Retinal pigment epithelial cell (primary cell): ENCODE measurements at places on chromosomes 3 and 15.
A peak's percentile ranks its signal among the peaks of the same experiment; 100 is the strongest.

DNA sequence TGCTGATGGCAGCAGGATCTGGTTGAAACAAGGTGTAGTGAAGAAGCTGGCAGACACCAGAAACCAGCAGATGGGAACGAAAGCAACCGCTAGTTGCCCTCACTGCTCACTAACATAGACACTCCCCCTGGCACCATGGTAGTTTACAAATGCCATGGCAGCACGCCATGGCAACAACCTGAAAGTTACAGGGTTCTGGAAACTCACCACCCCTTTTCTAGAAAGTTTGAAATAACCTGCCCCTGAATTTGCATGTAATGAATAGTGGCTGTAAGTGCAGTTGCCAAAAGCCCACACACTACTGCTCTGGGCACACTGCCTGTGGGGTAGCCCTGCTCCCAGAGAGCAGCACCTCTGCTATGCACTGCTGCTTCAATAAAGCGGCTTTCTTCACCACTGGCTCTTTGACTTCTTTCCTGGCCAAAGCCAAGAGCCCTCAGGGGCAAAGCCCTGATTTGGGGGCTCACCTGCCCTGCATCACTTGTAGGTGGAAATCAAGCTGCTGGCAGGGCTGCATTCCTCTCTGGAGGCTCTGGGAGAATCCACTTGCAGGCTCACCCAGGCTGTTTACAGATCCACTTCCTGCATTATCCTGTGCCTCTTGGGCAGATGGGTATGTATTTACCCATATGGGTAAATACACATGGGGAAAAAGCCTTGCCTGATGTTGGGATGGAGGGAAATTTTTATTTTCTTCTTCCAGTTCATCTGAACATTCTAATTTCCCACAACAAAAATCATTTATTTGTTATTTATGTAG lies 2.0 kb upstream of the GP9 start:
- DNase-seq = no peak

DNA sequence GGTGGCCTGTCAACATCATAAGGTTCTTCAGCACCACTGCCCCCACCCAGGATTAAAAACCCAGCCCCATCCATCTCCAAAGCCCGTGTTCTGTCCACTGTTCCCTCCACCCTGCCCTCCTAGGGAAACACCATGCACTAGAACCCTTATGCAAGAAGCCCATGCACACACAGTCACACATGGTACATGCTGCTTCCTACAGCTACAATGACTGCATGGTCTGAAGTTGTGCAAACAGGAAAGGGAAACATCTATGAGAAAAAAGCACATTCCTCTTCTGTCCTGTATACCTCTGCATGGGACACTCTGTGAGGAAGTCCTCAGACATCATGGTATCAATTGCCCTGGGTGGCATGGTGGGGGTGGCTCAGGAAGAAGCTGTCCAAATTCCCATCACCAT lies 108.6 kb upstream of the MRPS22 start:
- DNase-seq = no peak

DNA sequence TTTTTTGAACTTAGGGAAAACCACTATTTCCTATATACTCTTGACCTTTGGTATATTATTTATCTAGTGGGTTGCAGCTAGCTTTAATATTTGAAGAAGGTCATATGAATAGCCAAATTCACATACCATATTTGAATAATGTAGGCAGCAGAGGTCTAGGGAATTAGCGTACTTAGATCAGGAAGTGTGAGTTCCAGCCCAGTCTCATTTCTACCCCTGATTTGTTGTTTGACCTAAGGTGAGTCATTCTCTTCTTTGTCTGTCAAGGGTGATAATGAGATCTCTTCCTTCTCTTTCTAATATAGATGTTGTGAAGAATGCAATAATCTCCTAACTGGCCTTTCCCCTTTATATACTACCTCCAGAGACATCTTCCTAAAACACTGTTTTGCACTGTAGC lies 36.6 kb upstream of the ZPLD1 start:
- no peak for DNase-seq

- DNase-seq = peak; percentile 27
These were observed 45.4 kb downstream of the SSR3 start for GRCh38 chr3:156509189-156510174.

GRCh38 chr15:80121546-80121945 lies 31.3 kb upstream of the FAH start:
- no peak for DNase-seq

DNA sequence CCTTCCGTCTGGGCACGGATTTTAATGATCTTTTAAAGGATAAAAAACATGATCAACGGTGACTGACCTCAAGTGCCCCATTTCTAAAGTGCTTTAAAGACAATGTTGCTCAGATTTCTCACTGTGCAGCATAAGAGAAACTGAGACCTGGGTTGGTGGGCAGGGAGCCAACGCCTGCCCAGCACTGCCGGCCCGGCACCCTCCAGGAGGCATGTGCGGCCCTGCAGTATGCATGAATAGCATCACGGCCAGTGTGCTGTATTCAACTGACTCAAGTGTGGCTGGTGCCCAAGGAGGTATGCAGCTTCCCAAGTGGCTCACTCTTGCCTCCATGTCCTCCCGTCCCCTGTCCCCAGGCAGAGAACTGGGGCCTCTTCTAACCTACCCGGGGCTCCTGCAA lies 30.3 kb downstream of the SEC61A1 start:
- DNase-seq = no peak

- no peak for DNase-seq
These were observed 59.2 kb downstream of the RSRC1 start for GRCh38 chr3:158169091-158169491.

DNA sequence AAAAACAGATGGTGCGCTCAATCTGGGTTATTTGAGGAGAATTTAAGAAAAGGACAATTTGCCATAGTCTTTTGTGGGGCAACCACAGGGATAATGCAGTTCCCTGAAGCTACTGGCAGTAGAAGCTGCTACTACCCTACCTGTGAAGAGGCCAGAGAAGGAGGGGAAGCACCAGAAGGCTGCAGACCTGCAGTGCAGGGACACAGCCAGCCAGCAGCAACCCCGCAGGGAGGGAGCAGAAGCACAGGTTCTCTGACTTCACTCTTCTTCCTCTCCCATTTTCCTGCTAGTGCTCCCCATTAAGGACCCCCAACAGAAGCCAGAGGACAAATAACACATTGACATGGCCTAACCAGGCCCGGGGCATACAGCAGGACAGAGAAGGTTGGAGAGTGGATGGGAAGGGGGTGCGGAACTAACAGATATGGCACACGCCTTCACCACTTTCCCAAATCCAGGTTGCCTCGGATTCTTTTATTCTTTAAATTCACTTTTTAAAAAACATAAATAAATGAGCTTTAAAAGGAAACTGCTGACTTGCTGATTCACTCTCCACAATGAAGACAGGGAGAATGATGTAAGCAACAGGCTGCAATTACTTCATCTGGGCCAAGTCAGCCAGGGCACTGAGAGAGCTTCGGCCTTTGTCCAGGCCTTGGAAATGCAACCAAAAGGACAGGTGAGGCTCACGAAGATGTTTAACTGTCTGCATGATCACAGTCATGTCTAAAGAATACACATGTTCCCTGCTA lies 30.1 kb downstream of the POPDC2 start:
- DNase-seq = no peak
